ENCODE measurements at places on chromosomes 3 and 15.

GRCh38 chr3:146199762-146200161 lies 38.8 kb upstream of the PLOD2 start:
- no peak for DNase-seq

- DNase-seq: no peak
These were observed 239.9 kb upstream of the TBC1D5 start for GRCh38 chr3:17982211-17982880.

DNA sequence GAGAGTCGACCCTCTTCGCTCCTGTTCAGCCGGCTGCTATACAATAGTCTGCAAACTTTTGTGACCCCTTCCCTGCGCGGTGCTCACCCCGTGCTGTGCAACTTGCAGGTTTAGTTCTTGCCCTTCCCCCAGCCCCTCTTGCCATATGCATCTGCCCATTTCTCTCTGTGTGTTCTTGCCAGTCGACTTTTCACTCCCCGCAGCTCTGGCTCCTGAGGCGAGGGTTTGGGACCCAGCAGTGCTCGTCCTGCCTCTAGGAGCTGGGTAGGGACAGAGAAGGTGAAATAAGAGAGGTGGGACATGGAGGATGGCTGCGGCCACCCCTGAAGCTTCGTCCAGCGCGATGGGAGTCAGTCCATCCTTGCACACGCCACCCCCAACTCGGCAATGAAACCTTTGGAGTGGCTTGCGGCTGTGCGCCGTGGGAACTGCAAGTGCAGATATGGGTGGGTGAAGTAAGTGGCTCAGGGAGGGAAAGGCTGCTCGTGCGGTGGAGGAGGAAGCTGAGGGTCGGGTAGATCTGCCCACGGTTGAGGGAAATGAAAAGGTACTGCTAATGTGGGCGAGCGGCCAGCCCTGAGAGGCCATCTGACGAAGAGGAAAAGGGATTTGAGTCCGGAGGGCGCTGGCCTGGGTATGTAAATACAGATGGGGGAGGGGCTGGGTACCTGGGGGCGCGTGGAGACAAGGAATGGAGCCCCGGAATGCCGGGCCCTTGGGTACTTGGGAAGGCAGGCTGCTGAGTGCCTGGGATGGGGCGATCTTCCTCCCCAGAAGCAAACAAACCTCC lies 1.0 kb downstream of the LRRC3B start:
- DNase-seq: no peak

DNA sequence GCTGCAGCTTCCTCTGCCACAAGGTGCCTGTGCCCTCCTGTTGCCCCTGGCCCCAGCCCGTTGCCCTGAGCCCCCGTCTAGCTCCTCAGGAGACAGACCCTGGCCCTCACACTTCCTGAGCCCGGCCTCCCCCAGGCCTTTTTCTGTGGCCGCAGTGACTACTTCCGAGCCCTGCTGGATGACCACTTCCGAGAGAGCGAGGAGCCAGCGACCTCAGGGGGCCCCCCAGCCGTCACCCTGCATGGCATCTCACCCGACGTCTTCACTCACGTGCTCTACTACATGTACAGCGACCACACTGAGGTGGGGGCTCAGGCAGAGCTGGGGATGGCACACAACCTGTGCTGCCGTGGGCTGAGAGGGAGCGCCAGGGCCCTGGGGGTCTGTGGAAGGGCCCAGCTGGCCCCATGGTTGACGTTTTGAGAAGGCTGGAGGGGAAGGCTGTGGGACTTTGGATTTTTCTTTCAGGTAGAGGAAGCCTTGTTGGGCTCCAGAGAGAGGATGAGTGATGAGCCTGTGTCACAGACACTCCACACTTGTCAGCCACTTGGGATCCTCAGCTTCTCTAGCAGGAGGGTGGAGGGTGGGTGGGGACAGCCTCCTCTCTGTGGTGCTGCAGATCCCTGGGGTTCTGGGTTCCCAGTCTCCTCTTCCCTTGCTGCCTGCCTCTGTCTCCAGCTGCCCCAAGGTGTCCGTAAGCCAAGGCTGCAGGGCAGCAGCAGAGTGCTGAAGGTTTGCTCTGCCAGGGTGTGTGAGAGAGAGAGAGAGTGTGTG lies 5.0 kb downstream of the ABTB1 start:
- no peak for DNase-seq

GRCh38 chr3:20105513-20106280 lies 65.5 kb downstream of the KAT2B start:
- DNase-seq: no peak

DNA sequence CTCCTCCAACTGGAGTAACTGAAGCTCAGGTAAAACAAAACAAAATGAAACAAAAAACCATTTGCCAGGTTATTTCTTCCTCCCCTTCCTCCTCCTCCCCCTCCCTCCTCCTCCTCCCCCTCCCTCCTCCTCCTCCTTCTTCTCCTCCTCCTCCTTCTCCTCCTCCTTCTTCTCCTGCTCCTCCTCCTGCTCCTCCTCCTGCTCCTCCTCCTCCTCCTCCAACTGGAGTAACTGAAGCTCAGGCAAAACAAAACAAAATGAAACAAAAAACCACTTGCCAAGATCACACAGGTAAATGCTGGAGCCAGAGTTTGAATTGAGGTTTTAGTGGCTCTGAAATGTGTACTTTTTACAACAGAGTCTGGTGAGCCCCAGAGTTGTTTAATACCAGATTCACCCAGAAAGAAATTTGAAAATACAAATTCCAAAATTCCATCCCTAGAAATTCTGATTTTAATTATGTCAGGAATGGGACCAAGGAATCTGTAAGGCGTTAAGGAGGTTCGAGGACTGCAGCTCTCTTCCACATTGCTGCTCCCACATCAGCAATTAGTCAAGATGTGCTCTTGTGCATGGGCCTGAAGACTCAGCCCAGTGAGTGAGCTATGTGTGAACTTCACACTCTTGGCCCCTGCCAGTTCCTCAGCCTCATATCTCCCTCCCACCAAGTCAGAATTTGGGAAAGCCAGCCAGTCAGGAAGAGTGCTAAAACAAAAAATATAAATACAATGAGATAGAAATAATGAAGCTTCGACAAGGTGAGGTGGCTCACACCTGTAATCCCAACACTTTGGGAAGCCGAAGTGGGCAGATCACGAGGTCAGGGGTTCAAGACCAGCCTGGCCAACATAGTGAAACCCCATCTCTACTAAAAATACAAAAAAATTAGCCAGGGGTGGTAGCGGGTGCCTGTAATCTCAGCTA lies 31.6 kb upstream of the ZNF770 start:
- DNase-seq: no peak

DNA sequence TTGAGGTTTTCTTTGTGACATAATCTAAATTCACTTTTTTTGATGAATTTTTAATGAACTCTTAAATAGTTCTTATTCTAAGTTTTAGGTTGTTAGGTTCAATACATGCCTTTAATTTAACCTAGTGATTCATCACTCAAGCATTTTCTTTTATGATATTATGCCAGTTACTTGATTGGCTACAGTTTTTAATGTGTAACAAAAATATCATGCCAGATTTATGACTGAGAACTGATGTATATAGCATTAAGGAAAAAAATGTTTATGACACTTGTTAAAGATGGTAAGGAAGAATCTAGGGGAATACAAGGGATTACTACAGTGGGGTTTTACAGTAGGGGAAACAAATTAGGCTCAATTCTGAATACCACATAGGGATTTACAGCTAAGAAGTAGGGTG lies 103.1 kb downstream of the VGLL3 start:
- no peak for DNase-seq

DNA sequence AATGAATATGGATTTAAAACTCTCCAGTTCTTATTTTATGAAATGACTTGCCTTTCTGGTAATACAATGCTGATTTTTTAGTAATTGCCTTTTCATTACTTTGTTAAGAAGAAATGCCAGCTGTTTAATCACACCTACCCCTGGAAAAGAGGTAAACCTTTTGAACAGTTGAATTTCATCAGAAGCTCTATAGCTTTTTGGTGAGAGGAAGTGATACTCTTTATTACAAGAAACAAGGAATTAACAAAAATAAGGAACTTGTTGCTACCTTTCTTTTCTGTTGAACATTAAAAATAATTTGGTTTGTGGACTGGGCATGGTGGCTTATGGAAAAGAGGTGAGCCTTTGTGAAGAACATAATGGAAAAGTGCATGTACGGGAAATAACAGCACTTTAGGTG lies 19.7 kb downstream of the BLOC1S6 start:
- no peak for DNase-seq

GRCh38 chr3:160618878-160619277 lies 53.5 kb upstream of the KPNA4 start:
- DNase-seq: no peak

DNA sequence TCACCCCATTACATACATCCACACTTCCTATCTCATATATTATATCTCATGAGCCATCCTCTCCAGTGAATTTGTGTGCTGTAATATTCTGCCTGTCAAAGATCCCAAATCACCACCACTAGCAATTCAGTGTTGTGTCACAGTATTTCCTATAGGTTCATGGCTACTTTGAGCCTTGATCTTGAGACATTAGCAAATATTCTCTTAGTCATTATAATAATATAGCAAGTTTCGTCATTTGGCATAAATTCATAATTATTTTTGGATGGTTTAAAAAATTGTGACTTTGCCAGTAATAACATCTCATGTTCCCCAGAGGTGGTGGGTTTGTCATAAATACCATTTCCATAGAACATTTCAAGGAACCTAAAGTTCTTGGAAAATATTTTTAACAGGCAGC lies 47.7 kb downstream of the CMSS1 start:
- DNase-seq: no peak

- DNase-seq: no peak
These were observed 356.7 kb upstream of the UMPS start for GRCh38 chr3:124373524-124373923.

DNA sequence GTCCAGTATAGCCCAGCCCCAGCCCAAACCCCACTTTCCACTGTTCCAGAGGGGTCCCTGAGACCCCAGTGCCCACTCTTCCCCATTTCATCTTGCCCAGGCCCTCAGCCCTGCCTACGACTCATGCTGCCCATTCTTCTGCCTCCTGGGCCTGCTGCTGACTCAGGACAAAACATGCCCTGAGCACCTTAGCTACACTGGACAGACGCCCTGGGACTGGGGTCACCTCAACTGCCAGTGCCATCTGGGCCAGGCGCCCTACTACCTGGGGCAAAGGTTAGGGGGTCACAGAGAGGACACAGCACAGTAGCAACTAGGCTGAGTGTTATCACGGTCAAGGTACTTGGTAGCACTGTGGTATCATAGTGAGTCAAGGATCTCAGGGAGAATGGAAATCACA lies 2.6 kb upstream of the LAMB2 start:
- DNase-seq: no peak

DNA sequence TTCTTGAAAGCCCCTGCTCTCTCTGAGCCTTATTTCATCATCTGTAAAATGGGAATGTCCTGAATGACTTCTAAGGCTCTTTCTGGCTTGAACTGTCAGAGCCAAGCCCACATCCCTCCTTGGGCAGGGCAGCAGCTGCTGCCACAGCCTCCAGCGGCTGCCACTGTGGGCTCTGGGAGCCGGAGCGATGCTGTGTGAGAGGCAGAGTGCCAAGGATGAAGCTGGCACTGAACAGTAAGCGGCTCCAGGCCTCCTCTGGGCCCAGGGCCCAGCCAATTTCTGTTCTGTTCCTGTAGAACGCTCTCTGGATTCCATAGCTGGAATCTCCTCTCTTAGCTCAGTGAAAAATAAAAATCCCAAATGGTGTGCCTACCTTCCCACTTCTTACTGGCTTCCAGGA lies 4.4 kb downstream of the CPLX3 start:
- DNase-seq: no peak

DNA sequence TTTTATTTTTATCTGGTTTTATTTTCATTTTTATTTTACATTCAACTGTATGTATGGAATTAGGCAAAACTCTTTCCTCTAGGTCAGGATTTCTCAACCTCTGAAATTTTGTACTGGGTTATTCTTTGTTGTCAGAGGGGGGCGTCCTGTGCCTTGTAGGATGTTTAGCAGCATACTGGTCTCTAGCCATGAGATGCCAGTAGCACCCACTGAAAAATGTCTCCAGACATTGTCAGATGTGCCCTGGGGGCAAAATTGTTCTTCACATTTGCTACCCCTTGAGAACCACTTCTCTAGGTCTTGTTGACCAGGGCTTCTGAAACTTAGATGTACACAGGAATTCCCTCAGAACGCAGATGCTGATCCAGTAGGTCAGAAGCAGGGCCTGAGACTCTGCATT lies 5.4 kb downstream of the CHRNA5 start:
- DNase-seq: no peak

GRCh38 chr3:15682561-15683185 lies 81.1 kb downstream of the BTD start:
- no peak for DNase-seq

- no peak for DNase-seq
These were observed 16.1 kb downstream of the ALDH1A3 start for GRCh38 chr15:100895721-100896120.

DNA sequence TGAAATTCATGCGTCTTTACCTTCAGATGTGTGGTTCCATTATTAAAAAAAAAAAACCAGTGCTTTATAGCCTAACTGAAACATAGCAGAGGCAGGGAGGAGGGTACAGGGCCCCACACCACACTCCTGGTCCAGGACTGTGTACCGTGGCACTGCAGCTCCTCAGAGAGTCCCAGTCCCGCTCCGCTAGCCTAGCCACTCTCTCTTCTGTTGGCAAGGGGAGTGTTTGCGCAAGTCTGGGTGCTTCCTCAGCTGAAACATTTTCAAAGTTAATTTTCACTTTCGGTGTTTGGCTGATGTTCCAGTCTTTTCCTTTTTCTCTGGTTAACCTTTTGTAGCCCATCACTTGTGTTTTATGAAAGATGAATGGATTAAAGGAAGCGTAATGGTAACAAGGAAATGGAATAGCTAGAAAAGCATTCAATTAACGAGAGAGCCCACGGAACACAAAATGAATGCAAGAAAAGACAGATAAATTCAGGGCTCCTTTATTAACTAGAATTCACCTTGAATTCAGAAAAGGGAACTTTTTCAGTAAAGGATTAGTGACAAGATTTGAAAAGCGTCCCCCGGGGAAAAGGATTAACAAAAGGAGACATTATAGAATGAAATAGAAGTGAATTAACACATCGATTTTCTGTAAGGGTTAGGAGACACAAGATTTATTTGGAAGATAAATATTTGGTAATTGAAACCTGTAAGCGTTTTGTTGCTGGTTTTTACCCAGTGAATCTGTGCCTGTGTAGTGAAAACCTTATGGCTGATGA lies 177.0 kb downstream of the CACNA2D3 start:
- DNase-seq: no peak

GRCh38 chr3:139353920-139354556 lies 10.2 kb downstream of the MRPS22 start:
- no peak for DNase-seq

- DNase-seq: no peak
These were observed 62.1 kb upstream of the IQSEC1 start for GRCh38 chr3:13135251-13135810.

GRCh38 chr15:68208636-68209240 lies 3.6 kb upstream of the CALML4 start:
- DNase-seq: no peak

DNA sequence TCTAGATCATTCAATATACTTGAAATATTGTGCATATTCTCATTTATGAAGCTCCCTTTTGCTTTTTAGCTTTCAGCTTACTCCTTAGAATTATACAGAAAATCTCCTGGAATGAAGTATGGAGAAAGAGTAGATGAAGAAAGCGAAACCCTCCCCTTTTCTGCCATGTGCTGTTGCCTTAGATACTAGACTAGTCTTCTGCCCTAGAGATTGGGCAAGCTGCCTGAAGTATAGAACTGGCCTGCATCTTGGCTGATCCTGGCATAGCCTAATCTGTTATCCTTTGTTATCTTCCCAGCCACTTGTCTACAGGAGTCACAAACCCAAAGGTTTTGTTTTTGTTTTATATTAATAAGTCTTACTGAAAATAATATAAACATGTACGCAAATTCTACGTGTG lies 138.8 kb downstream of the RBPMS2 start:
- no peak for DNase-seq

GRCh38 chr3:171844873-171845272 lies 1.7 kb downstream of the TMEM212 start:
- DNase-seq: no peak

Measured in NCI-H748 treated with DMSO at 0.1 percent for 48 hours (cell line).